ENCODE measurements at places on chromosomes 2 and 18.

- no peak for DNase-seq
Measured at GRCh38 chr2:2743164-2743571, 412.1 kb upstream of the MYT1L start.

- DNase-seq, result no peak
Measured at GRCh38 chr2:147623328-147623727, 221.5 kb upstream of the ACVR2A start.

DNA sequence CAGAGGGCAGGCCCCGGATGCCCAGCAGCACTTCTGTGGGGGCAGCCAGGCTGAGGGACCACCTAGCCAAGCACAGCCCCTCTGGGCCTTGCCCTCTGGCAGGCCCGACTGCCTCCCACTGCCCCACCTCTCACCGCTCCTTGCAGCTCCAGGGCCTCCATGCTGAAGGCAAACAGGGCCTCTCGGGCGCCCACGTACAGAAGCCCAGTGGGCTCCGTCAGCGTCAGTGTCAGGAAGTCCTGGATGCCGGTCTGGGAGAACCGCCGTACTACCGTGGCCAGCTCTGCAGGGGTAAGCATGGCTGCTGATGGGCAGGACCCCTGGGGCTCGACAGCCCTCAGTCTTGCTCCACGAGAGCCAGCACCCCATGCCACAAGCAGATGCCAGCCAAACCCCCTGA, 3.7 kb downstream of the SEMA4C start:
- DNase-seq, result no peak

DNA sequence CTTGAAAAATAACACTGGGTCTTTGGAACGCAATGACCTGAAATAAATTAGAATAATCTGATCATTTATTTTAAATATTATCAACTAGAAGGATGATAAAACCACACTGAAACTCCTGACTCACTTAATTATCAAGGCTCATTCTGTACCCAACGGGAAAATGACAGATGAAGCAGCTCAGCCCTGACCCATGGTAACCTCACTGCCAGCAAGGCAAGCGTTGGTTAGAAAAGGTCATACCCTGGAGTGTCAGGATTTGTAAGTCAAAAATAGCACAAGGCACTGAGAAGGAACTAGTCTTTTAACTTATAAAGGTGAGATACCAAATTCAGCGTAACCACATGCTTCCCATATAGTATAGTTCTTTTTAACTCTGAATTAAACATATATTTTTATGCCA, 277.5 kb downstream of the ETAA1 start:
- no peak for DNase-seq

- no peak for DNase-seq
Measured at GRCh38 chr2:45699032-45699658, 47.7 kb downstream of the PRKCE start.

DNA sequence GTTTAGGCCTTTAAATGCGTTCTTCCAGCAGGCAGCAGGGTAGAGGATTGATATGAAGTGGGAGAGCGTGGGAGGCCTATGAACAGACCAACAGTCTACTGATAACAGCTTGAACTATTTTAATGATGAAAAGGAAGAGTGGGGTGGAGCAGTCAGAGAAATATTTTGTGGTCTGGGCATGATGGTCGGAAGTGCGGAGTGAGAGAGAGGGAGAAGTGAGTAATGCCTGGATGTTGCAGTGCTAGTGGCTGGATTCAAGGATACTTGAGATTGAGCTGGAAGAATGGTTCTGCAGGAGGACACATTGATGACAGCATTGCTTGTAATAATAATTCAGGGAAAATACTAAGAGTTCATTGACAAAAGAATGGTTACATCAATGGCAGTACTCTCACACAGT, 151.0 kb upstream of the DAPL1 start:
- no peak for DNase-seq

DNA sequence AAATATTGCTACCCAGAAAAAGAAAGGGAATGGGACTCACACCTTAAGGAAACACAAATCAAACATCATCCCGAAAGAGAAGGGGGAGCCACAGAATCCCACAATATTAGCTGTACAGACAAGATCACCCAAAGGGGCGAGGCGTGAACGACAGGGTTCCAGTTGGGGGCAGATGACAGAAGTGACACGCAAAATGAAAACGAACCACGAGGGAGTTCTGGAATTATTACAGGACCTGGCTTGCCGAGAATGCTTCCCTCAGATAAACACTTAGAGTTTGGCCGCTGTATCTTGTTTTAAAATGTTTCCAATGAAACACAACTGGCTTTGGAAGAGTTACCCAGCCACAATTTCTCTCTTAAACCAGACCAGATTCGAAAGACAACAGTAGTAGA, 60.4 kb downstream of the C2orf76 start:
- no peak for DNase-seq

GRCh38 chr18:8277270-8277669, 332.0 kb upstream of the RAB12 start:
- DNase-seq, result no peak

DNA sequence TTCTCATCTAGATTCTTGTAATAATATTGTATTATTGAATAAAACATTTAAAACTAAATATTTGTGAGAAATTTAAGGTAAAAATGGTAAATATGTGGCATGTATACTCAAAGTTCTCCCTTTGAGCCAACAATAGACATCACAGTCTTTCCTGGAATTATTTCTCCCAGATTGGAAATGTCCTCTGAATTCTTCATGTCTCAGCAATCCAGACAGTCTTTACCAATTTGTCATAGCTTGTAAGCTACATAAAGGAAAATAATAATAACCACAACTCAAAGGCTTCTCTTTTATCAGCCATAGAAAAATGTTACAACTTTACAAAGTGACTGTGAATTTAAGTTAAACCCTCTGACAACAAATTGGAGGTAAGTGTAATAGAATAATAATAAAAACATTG, 784.9 kb downstream of the EPHA4 start:
- no peak for DNase-seq

DNA sequence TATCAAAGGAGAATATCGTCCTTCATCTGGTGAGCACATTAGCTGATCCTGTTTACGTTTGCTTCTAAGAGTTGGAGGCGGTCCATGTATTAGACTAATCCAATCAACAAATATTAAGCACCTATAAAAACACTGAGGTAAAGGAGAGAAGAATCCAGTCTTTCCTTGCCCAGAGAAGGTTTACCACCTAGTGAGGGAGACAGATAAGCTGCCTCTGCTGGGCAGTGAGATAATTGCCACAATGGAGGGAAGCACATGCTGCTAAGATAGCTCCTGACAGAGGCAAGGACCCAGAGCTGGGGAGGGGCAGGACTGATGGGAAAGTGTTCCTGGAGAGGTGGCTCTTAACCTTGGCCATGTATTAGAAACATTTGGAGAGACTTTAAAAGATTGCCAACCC, 36.7 kb upstream of the ST8SIA5 start:
- DNase-seq, result no peak

GRCh38 chr2:64331849-64332699, 121.9 kb upstream of the LGALSL start:
- no peak for DNase-seq

DNA sequence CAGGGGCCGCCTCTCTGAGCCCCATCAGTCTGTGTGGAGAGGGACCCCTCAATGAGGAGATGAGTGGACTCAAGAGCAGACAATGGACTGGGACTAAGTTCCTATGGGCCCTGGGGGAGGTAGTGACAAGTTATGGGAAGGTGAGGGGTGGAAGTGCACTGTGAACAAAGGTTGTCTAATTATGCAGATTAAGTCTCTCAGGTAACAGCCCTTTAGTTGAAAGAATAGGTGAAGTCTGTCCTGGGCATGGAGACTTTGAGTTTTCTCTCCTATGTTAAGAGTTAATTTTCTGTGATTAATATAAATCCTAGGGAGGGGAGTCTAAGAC, 243.8 kb downstream of the FAM210A start:
- no peak for DNase-seq

DNA sequence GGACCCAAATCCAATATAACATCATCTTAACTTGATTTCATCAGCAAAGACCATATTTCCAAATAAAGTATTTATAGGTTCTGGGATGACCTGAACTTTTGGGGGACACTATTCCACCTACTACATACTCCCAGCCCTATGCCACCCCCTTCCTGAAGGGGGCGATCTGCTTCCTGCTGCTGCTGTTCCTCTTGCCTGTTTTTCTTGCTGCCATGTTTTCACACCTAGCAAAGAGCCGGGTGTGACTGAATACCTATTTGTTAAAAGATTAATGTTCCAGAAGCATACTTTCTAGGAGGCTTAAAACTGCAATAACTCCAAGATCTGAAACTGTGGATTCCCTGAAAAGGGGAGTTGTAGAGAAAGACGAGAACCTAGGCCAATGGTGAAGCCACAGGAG, 89.7 kb downstream of the ICOS start:
- DNase-seq, result no peak

DNA sequence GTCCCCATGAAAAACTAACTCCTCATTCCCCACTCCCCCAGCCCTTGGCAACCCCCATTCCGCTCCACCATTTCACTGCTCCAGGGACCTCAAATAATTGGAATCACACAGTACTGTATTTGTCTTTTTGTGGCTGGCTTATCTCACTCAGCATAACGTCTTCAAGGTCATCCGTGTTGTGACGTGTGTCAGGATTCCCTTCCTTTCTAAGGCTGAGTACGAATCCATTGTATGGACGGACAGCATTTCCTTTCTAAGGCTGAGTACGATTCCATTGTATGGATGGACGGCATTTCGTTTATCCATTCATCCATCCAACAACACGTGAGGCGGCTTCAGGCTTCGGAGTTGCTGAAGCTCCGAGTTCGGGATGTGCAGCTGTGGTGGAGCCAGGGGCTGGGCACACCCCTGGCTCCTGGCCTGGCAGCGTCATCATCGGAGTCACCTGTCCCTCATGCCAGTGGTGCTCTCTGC, 1.2 kb upstream of the ASB1 start:
- DNase-seq, result no peak

DNA sequence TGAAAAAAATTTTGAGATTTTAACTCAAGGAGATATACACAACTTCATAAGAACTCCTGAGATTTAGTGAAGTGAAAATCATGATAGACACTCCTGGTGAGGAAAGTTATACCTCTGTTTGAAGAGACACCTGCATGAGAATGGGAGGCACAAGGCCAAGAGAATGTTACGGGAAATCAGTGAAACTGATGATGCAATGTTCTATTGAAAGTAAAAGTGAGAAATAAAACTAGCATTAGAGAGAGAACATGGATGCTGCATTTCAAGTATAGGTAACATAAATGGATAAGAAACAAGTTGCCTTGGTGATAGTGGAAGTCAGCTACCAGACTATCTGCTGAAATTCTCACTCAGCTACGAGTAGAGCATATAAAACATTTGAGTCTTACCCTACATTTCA, 562.1 kb upstream of the FANCL start:
- DNase-seq, result no peak

DNA sequence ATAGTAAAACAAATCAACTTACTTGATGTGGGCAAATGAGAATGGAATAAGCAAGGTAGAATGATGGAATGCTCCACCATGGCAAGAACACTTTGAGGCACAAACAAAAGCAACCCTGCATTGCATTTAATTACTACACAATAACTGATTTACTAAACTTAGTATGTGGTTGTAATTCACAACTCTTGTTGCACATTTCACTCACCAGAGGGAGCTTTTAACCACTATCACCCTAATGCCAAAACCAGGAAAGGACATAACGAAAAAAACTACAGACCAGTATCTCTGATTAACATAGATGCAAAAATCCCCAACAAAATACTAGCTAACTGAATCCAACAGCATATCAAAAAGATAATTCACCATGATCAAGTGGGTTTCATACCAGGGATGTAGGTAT, 659.8 kb downstream of the CPS1 start:
- DNase-seq, result no peak

DNA sequence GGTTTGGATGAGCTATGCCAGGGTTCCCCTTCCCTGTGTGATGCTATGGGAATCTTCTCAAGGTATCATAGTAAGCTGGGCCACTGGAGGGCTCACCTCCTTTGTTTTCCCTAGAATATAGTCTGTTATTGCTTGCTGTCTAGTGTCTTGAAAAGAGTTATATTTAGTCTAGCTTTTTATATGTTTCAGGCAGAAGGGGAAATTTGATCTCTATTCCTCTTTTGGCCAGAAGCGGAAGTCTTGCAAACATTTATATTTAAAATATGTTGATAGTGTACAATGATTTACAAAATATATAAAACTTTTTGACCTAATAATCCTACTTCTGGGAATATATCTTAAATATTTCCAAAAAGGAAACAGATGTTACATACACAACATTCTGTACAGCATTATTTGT, 260.7 kb downstream of the FHOD3 start:
- DNase-seq, result no peak

- DNase-seq, result no peak
Measured at GRCh38 chr2:33681364-33681757, 82.3 kb upstream of the FAM98A start.

DNA sequence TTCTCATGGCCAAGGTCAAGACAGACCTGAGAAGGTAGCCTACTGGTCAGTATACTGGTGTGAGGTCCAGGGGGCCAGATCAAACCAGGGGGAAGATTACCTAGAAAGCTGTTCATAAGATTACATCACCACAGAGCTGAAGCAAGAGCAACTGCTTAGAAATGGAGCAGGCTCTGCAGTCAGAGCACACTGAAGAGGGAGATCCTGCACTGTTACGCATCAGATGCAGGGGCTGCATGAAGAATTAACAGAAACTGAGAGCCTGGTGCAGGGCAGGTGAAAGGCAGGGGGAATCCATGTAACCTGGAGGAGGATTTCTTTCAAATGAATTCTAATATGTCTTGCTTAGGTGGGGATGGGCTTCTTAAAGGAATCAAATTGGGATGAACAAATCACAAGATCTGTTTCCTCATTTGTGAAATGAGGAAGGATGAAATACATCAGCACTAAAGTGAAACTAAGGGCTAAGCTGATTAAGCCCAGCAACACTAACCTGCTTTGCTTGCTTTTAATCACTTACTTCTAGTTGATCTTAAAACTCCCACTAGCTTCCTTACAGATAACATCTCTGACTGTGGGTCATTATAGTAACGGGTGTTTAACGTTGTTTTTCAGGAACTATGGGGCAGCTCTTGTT, 74.3 kb upstream of the ADAM23 start:
- DNase-seq, result no peak

DNA sequence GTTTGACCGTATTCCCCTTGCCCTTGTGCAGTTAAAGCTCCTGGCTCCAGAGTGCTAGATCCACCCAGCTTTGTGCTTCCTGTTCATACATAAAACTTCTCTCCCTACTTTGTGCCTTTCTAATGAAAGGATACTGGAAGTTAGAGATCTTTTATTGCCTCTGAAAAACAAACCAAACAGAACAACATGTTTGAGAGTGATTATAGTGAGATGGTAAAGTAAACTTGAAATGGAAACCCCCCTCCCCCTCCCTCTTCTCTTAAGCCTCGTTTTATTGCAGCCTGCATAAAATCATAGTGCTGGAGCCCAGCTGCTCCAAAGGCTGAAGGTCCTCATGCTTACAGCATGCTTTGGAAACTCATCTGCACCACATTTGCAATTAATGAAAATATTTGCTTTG, 125.1 kb downstream of the TANC1 start:
- DNase-seq, result no peak

DNA sequence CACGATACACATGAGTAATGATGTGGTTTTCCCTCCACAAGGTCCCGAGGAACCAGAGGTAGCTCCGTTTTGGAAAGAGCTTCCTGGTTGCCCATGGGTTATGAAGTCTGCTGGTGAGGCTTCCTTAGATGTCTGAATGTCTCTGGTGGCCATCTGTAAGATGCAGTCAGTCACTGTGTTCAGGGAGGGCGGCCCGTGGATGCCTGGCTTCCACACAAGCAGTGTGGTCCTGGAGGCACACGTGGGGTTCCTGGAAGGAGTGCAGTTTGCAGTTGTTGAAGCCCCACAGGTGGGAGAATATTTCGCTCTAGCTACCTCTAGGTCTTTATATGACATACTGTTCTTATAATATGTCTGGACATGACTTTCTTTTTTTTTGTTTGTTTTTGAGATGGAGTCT, 209.0 kb downstream of the FAM210A start:
- DNase-seq, result no peak

GRCh38 chr2:98894331-98895000, 41.6 kb downstream of the CRACDL start:
- no peak for DNase-seq
